ENCODE measurements at places on chromosomes 13 and 19.

- DNase-seq = no peak
Measured at GRCh38 chr13:45950386-45951000, 98.9 kb upstream of the SIAH3 start.

DNA sequence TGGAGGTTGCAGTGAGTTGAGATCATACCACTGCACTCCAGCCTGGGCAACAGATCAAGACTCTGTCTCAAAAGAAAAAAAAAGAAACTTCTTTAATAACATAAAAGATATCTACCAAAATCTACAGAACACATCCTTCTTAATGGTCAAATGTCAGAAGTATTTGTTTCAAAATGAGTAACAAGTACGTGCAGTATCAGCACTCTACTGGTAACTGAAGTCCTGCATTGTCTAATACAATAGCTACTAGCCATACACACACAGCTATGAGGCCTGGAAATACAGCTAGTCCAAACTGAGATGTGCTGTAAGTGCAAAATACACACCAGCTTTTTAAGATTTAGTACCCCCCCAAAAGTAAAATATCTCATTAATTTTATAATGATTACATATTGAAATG is 88.1 kb downstream of the TSC22D1 start:
- DNase-seq = no peak

GRCh38 chr19:14082675-14082960 is 3.0 kb downstream of the C19orf67 start:
- no peak for DNase-seq

- no peak for DNase-seq
Measured at GRCh38 chr19:19348266-19348665, 27.6 kb downstream of the MAU2 start.

DNA sequence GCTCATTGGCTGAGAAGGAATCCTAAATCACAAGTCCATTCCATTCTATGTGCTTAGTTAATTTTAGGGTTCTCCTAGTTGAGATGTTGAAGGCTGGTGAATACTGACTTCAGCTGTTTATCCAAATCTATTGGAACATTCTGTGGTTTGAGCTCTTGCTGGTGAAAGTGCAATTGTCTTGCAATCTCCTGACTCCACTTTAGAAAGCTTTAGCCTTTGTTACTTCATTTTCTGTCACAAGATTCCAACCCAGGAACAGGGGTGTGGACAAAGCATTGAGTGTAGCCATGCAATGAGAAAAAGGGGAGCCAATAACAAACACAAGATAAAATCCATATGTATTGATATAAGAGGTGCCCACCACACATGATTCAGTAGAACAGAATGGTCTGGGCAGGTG is 15.0 kb downstream of the CEACAM21 start:
- DNase-seq = no peak

DNA sequence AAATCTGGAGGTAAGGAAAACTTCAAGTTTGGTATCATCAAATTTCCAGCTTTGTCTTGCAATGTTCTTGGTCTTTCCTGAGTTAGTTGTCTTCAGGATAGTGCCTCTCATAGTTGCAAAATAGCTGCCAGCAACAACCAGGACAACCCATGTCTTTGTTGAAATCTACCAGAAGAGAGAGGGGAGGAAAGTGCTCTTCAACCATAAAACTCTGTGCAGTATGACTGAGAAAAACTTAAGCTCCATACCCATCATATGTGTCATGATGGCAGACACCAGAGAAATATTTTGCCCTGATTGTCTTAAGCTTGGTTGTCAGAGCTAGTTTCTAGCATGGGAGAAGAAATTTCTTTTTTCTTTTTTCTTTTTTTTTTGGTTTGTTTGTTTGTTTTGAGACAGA is 103.3 kb downstream of the SPRY2 start:
- no peak for DNase-seq

GRCh38 chr19:51333836-51334460 is 8.0 kb downstream of the VSIG10L start:
- no peak for DNase-seq

DNA sequence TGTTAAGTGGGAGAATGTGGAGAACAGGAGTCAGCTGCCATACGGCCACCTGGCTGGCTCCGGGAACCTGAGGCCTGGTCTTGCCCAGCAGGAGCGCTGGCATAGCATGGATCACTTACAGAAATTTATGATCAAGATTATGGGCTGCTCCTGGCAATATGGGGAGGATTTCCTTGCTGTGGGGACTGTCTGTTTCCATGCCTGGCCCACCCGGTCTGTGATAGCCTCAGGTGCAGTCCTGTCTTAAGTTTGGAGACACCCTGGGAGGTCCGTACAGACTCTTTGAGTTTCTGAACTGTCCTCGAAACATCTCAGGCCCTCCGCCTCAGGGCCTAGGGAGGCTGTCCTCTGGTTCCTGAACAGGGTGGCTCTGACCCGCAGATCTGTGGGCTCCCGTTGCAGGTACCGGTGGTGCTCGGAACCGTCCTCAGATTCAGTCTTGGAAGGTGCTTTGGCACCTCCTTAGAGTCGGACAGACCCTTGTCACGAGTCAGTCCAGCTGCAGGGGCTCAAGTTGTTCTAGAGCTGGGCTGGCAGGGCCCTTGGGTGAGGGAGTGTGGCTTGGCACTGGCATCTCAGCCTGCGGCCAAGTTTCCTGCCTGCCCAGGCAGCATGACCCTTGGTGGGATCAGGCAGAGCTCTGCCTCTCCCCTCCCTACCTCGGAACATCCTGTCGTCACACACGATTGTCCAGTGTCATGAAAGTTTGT is 4.9 kb downstream of the TFDP1 start:
- DNase-seq = no peak

- no peak for DNase-seq
Measured at GRCh38 chr19:19229701-19230100, 17.9 kb downstream of the NCAN start.

GRCh38 chr13:110220471-110220870 is 86.5 kb downstream of the COL4A1 start:
- DNase-seq = no peak

DNA sequence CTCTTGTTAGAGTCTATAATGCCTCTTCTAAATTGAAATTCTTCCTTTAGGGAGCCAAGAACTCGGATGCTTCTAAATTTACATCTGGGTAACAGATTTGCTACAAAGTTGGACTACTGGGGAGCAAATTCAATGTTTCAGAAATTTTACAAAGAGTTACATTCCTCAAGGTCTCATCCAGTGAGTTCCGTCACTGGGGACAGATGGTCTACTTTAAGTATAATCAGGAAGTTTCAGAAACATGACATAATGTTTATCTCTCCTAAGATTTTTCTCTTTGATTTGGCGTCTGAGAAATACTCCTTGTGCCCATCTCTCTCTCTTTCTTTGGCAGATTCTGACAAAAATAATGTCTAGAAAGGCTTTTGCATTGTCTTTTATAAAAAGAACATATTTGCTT is 81.5 kb upstream of the MBNL2 start:
- DNase-seq = no peak

GRCh38 chr13:50484472-50485113 is 358.9 kb downstream of the DLEU7 start:
- DNase-seq = no peak

DNA sequence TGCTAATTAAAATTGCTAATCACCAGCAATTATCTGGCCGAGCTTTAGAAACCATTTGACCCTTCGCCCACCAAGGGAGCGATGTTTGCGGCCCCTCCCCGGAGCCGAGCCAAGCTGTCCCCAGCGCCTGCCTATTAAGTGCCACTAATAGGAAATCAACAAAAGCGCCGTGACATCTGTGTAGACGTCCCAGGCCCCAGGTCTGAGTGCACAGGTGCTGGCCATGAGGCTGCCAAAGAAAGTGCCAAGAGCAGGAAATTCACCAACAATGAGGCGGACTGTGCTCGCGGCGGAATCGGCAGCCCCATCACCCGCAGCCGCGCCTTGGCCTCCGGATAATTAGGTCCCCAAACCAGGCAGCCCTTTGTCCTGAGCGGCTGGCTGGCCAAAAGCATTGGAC is 44.5 kb upstream of the SPACA7 start:
- no peak for DNase-seq

DNA sequence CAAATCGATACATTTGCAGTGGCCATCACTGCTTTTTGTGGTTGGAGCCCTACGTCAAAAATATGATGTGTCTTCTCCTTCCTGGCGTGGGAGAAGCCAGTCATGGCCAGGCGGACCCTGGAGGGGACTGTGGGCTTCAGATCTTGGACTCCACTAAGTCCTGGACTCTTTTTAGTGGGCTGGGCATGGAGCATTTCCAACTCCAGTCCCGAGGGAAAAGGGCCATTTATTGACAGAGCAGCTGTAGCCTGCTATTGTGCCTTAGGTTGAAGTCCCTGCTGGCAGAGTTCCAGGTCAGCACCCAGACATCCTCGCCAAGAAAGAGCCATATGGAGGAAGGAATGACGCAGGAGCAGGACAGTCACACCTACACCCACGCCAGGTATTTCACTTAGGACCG is 179.2 kb upstream of the ZNF507 start:
- no peak for DNase-seq

GRCh38 chr19:2793126-2793525 is 7.8 kb downstream of the THOP1 start:
- no peak for DNase-seq

GRCh38 chr13:56349866-56350265 is 790.9 kb upstream of the PRR20A start:
- no peak for DNase-seq

GRCh38 chr13:74575729-74576125 is 441.5 kb upstream of the KLF12 start:
- DNase-seq = no peak

GRCh38 chr13:50593207-50593606 is 250.3 kb downstream of the DLEU7 start:
- DNase-seq = no peak

DNA sequence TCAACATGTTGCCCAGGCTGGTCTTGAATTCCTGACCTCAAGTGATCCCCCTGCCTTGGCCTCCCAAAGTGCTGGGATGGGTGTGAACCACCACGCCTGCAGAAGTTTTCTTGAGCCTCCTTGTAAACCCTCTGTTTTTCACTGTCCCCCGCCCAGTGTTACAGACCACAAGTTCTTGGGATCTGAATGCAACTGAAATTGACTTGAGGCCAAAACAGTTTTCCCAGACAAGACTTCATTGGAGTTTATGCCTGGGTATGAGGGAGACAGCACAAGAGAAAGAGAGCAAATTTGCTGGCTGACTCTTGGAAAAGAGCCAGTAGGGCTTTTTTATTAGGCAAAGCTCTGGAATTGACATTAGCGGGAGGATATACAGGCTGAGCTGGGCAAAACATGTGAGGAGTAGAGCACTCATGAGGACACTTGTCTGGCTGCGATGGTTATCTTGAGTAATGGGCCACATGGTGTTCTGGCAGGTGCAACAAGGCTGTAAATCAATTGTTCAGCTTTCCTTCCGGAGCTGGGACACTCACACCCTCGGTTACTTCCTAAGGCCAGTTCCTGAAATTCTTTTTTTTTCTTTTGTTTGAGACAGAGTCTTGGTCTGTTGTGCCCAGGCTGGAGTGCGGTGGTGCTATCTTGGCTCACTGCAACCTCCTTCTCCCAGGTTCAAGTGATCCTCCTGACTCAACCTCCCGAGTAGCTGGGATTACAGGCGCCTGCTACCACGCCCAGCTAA is 12.7 kb upstream of the HNRNPL start:
- no peak for DNase-seq

GRCh38 chr13:68574053-68574452 is 1343.9 kb upstream of the PCDH9 start:
- no peak for DNase-seq

DNA sequence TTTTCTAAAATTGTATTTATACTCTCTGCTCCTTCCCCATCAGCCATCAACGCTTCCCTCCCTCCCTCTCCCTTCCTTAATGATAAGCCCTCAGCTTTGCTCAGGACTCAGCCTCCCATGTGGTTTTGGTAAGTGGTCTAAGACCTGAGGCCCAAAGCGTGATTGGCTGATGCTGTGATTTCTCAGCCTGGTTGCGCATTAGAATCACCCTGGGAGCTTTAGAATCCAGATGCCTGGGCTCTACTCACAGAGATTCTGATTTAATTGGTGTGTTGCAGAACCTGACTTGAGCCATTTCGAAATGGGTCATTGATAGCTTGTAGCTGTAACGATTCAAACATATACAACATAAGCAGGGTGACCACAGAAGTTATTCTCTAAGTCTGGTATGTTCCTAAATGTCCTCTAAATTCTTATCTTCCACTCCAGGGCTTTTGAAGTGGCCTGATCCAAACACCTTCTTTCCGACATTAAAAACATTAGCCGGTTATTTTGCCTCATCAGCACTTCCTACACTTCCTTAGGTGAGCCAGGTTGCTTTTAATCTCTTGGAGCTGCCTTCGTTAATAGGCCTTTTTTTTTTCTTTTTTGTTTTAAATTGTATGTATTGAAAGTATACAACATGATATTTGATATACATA is 60.6 kb downstream of the LRCH1 start:
- no peak for DNase-seq

DNA sequence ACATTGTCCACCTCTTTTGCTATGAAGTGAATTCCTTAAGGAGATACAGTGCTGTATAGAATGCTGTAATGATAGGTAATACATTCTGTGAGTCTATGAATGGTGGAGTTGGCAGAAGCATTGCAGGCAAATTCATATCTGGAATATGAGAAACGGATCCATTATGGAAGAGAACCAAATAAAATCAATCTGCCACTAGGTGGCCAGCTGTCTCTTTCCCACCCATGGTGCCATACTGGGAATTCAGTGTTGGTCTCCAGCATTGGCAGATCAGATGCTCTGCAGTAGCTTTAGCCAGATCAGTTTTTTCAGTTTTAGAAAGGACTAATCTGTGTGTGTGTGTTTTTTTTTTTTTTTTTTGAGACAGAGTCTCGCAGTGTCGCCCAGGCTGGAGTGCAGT is 27.6 kb downstream of the DNAJC3 start:
- no peak for DNase-seq

GRCh38 chr19:37078717-37079032 is 442 bp downstream of the ZNF420 start:
- DNase-seq = no peak

DNA sequence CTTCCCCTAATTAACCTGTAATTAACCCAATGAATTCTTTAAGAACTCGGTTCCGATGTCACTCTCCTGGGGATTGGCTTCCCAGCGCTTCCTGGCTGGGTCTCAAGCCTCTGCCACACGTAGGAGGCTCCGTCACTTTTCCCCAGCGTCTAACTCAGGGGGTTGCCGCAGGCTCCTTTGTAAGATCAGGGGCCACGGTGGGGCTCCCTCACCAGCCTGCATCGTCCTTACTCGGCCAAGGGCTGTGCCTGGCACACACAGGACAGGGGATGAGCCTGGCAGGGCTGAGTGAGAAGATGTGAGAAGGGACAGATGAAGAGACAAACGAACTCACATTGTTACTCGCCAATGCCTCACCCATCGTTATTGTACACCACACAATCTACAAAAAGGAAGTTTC is 20.9 kb upstream of the ATP11A start:
- no peak for DNase-seq

DNA sequence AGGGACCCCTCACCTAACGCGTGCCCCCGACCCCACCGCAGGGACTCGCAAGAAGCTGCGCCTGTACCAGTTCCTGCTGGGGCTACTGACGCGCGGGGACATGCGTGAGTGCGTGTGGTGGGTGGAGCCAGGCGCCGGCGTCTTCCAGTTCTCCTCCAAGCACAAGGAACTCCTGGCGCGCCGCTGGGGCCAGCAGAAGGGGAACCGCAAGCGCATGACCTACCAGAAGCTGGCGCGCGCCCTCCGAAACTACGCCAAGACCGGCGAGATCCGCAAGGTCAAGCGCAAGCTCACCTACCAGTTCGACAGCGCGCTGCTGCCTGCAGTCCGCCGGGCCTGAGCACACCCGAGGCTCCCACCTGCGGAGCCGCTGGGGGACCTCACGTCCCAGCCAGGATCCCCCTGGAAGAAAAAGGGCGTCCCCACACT is 4.7 kb upstream of the MYBPC2 start:
- DNase-seq = no peak

All from stimulated activated CD8-positive, alpha-beta memory T cell treated with anti-CD3 and anti-CD28 coated beads, Interleukin-4, amount 100 ng/mL, for 4 hours (primary cell).